ENCODE measurements at places on chromosomes 12 and 14. TPM values are rescaled to one million over a fixed set of nuclear protein-coding genes. Genes with fewer than 3 reads are reported as not detected.

Gene LRRC10
- 0.11 TPM for total RNA-seq

Gene ADAM20
- total RNA-seq = 1.5 TPM

Gene NRL
- total RNA-seq = 2.6 TPM

Gene KLRC1
- 0.24 TPM for total RNA-seq

Gene TMEM19
- total RNA-seq = 13.8 TPM

Gene PLXNC1
- total RNA-seq = 7.8 TPM

Gene TCL1B
- total RNA-seq = not detected

Gene SYNDIG1L
- total RNA-seq = 0.10 TPM

Gene KLRF1
- total RNA-seq = 2.5 TPM

Gene TAS2R43
- 2.4 TPM for total RNA-seq

Gene SLC25A47
- total RNA-seq = 0.54 TPM

Gene TSPAN8
- total RNA-seq = not detected

Gene NELL2
- total RNA-seq = 81.9 TPM

Gene DACT1
- 1.2 TPM for total RNA-seq

Gene MAP1LC3B2
- not detected for total RNA-seq

Gene TTC6
- total RNA-seq = 4.6 TPM

Gene MANSC4
- total RNA-seq = not detected

Gene CLEC6A
- not detected for total RNA-seq
